ENCODE measurements at places on chromosomes 11 and 22.
A peak's percentile ranks its signal among the peaks of the same experiment; 100 is the strongest.

DNA sequence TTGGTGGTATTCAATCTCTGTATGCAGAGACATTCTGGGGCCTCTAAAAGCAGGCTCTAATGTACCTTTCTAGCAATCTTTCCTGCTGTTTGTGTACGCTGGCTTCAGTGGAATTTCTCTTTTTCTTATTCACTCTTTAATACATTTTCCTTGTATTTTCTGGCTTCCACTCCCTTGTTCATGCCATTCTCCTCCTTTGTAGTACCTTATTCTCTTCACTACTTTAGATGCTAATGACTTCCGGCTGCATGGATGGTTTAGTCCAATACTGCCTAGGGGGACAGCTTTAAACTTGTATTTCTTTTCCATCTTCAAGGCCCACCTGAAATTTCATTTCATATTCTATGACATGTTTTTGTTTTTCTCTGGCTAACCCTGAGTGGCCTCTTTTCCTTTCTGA lies 40.2 kb downstream of the DDX10 start:
- no peak for DNase-seq

DNA sequence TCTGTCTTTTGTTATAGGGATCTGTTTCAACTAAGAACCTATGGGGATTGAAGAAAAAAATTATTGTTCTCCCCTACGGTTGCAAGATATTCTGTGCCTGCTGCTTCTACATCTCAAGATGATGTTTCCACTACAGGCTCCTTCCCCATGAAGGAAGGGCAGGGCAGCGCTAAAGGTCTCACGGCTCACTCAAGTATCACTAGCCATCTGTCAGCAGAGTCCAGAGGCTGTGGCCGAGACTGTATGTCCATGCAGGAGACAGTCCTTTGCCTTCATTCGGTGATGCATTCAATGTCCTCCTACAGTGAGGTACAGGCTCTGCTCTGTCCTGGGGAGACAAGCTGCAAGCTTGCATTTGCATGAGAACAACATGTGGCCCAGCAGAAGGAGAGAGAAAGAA lies 518.0 kb downstream of the OPCML start:
- no peak for DNase-seq

DNA sequence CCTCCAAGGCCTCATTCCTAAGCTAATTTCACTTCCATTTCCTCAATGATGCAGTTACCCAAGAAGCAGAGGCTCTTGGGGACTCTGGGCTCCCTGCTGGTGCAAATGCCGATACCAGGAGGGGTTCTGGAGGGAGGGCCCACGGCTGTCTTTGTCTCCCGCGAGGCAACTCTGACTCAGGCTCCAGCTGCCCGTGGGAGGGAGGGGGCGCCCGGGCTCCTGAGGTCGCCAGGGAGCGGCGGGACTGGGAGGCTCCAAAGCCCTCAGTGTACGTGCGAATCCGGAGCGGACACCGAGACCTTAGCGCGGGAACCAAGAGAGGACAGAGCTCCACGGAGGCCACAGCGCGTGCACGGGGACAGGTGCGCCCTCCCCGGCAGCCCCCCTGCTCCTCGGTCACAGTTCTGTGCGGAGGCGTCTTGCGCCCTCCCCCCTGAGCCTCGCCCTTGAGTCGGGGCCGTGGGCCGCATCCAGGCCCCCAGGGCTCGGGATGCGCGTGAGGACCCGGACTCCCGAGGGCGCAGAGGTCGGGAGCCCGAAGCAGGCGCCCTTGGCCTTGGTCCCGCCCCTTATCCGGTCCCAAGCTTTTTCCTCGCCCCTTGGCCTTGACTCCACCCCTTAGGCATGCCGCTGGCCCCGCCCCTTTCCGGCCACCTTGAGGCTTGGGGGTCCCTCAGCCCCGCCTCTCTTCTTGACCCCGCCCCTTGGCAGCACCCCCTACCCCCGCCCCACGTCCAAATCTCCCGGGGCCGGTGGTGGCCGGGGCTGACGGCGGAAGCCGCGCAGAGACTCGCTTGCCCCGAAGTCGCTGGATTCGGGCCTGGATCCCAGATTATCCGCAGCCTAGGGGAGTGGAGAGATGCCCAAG lies 4.7 kb upstream of the SHISA8 start:
- peak; percentile 38 for DNase-seq

DNA sequence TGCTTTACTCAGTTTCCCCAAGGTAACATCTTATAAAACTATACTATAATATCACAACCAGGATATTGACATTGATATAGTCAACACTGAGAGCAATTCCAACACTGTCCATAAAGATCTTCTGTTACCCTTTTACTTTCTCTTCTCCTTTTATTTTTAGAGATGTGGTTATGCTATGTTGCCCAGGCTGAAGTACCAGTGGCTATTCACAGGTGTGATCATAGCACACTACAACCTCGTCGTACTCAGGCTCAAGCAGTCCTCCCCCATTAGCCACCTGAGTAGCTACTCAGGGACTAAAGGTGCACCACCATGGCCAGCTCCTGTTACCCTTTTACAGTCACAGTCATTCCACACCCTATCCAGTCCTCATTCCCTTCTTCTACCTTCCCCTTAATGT lies 119.7 kb downstream of the CWF19L2 start:
- DNase-seq: no peak

DNA sequence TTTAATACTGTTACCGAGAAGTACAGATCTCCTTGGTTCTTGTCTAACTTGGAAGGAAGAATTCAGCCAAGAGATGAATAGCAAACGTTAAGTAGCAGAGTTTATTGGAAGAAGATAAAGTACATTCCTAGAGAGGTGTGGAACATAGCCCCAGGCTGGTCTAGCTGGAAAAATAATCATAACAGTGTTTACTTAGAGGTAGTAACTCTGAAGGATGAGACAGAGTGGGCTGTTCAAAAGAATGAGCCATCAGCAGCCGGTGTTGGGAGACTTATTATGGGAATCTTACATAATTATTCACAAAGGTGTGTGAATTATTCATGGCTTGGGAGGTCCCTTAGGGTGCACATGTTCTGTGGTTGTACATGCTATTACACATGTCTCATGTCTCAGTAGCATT lies 276.5 kb downstream of the LUZP2 start:
- no peak for DNase-seq

DNA sequence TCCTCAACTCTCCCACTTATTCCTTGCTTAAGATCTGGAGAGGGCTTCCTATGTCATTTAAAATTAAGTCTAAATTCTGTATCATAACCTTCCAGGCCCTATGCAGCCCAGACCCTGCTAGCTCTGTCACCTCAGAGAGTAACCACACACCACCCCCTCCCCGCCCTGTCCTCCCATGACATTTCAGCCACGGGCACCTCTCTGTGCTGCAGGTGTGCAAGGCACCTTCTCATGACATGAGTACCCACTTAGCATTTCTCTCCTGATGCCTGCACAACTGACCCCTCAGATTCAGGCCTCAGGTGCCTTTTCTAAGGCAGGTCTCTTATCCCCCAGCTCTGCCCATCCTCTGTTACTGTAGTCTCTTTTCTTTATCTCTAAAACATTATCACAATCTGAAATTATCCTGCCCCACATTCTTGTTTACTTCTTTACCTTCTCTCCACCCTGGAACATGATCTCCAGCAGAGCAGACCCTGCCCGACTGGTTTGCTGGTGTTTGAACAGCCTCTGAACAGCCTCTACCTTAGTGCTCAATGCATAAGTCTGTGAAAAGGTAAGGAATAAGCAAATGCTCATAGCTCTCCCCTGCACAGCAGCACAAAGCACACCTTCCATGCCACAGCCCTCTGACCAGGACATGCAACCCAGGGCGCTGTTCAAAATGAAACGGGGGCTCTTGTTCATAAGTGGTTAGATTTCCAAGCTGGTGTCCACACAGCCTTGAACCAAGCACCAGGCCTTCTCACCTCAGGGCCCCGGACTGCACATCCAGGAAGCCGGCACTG lies 196.1 kb upstream of the B3GAT1 start:
- DNase-seq: no peak

- DNase-seq: no peak
Measured at GRCh38 chr11:64772303-64773018, 5.9 kb downstream of the SF1 start.

GRCh38 chr11:108895579-108896480 lies 231.0 kb downstream of the DDX10 start:
- DNase-seq: no peak

GRCh38 chr11:94790661-94791180 lies 22.6 kb downstream of the AMOTL1 start:
- no peak for DNase-seq

DNA sequence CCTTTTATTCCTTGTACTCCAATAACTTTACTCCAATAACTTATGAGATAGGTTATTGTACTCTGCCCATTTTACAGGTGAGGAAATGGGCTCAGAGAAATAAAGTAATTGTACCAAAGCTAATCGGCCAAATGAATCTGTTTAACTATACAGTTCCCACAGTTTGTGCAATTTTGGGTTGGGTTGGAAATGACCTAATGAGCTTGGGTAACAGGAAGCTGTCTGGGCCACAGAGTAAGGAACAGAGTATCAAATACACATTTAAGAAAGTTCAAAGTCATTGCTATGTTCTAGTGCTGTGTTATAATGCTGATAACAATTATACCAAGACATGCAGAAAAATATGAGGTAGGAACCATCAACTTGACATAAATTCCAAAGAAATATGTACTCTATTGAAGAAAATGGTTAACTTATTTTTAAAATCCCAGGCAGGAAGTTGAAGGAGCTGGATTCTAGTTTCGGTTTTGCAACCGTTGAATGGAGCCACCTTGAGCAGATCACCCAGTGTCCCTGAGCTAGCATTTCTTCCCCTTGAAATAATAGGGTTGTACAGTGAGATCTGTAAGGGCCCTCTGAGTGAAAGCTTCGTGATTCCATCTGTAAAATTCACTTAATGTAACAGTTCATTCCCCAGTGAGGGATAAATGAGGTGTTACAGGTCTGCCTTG lies 360.9 kb upstream of the NARS2 start:
- DNase-seq: no peak

- peak; percentile 41 for DNase-seq
Measured at GRCh38 chr11:120210626-120211521, at the start of gene OAF. TSS of gene OAF (plus strand) at chr11:120211032. CDS start at chr11:120211280, 248 bp downstream.

DNA sequence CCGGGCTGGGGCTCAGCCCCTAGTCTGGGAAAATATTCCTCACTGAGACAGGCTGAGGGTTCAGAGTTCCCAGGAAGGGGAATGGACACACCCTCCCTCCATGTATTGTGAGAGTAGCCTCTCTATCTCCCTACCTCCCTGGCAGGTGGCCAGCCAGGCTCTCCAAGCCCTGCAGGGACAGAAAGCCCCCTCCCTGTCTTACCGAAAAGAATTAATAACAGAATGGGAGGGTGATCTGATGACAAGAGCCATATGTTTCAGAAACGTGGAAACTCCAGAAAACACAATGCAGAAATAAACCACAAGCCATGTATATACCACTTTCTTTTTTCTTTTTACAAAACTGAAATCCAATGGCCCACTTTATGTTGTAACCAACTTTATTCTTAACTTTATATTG lies 140.0 kb downstream of the CHST1 start:
- no peak for DNase-seq

GRCh38 chr22:49080631-49081030 lies 747.0 kb downstream of the BRD1 start:
- DNase-seq: no peak

GRCh38 chr11:96567667-96568066 lies 177.9 kb downstream of the JRKL start:
- no peak for DNase-seq

GRCh38 chr11:27438595-27438981 lies 34.0 kb downstream of the LGR4 start:
- DNase-seq: no peak

- DNase-seq: no peak
Measured at GRCh38 chr11:77072851-77073327, 6.1 kb downstream of the CAPN5 start.

DNA sequence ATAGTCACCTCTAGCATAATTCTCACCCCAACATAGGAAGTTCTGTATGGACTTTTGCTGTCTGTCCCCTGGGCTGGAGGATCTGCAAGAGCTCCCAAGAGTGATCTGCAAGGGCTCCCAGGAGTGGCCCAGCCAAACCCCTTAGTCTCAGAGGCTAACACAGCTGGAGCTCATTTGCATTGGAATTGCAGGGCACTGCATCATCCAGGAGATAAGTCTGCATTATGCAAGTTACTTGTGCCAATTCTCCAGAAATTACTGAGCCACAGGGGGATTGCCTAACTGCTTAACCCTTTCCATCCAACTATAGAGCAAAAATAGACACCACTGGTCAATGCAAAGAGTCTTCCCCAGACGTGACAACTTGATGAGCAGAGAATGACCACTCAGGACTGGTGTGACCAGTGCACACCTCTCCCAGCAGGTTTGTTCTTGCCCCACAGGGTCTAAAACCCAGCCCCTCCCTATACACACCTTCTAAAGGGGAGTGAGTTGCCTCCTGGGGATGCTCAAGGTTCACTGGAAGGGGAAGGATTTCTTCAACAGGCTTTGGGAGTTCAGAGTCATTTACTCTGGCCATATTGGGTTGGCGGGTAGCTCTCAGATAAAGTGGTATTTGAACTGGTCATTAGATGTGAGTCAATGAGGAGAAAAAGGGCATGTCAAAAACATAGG lies 38.4 kb downstream of the POU2AF3 start:
- no peak for DNase-seq

DNA sequence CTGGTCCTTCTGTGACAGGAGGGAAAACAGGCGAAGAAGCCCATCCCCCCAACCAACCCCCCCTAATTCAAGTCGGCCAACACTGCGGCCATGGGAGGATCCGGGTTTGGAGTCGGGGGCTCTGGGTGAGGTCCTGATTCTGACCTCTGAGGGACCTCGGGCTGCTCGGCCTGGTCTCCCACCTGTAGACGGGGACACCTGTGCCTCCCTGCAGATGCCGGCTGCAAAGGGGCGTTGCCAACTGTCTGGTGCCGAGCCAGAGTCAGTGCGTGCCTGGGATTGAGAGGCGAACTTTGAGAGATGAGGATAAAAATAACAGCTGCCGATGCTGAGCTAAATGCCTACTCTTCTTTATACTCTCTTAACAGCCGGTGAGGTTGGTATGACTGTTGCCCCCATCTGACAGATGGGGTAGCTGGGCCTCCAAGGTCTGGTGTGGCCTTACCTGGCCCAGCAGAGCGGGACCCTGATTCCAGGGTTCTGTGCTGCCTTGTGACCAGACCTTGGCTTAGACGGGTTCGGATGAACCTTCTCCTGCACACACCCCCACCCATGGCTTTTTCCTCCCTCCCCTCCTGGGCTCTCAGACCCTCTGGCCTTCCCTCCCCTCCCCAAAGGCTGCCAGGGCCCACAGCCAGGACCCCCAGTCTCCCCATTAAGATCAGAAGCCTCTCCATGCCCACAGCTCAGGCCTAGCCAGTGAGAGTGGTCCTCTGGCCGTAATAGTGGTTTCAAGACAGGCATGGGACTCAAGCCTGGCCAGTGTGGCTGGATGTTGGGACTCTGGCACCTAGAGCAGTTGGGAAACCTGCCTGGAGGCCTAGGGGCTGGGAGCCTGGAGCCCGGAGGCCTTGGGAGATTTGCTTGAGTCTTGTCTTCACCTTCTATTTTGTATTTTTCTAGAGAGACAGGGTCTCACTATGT lies 41.7 kb downstream of the KCNJ4 start:
- no peak for DNase-seq

- no peak for DNase-seq
Measured at GRCh38 chr11:126669416-126669815, 313.9 kb downstream of the ST3GAL4 start.

GRCh38 chr11:102276362-102276761 lies 40.9 kb upstream of the BIRC3 start:
- no peak for DNase-seq

All from activated CD4-positive, alpha-beta T cell treated with anti-CD3 and anti-CD28 coated beads, Interleukin-2, amount 50 U/mL, for 1 hour (primary cell).